Myocyte (in vitro differentiated cells): ENCODE measurements at places on chromosomes 1 and 21. TPM values are rescaled to one million over a fixed set of nuclear protein-coding genes. Genes with fewer than 3 reads are reported as not detected.

DNA sequence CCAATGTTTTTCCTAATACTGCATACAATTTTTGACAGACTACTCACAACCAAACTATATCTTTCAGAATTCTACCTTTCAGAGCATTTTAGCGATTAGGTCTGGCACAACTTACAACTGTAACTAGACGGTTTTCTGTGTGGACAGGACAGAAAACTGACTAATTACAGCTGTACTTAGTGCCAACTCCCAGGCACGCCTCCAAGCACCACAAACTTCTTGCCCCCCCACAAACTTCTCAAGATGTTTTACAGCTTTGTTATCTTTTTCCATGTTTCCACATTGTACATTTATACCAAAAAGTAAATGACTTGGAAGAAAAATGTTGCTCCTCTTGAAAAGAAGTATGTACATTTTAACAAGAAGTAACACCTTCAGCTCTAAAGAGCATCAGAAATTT is 13.8 kb downstream of the LYST start:
- DNase-seq, result no peak

DNA sequence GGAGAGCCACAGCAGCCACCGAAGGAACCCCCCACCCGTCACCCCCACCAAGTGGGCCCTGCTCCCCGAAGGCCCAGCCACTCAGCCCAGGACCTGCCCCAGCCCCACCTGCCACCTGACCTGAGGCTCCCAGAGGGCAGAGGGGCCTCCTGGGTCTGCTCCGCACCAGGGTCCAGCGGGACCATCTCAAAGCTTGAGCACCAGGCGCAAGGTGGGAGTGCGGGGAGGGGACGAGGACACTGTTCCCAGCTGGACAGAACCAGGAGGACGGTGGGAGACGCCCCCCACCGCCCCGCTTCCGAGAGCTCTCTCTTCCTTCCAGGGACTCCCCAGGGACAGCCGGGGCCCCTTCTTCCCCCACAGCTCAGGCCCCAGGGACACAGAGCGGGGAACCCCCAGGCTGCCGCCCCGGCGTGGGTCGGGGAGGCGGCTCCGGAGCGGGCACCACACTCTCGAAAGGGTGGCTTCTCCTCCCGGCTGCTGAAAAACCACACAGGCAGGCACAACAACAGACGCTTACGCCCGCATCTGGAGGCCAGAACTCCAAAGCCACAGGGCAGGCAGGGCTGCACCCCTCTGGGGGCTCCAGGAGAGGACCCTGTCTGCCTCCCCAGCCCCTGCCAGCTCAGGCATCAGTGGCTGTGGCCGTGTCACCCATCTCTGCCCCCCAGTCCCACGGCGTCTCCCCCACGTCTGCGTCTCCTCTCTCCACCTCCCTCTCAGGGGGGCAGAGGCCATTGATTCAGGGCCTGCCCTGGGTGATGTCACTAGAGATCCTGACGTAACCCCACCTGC is 1.9 kb upstream of the TTLL10 start:
- DNase-seq, result no peak

- peak; percentile 17 for DNase-seq
Observed at GRCh38 chr1:156858959-156859522, at the start of gene INSRR. Gene INSRR (minus strand): TSS chr1:156859117. CDS start chr1:156858621, 496 bp downstream.

DNA sequence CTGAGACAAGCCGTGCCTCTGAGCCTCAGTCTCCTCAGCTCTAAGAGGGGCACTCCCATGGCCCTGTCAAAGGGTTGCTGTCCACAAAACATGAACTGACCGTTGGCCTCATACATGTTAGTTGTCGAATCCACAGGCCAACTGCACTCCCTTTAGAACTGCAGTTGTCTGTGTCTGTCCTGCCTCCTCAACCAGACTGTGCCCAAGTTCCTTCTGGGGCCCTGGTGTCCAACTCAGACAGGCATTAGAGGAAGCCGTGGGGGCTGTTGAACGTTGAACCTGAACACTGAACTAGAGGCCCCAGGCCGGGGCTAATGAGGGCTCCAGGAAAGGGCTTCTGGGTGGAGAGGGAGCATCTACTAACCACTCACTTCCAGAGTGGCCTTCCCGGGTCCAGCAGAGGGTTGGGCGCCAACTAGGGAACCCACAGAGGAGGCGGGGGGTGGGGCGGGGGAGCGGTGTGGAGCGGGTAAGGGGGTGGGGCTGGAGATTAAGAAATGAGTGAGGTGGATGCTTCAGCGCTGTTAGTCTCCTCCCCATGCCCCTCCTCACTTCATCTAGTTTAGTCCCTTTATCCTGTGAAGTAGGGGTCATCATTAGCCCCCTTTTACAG is at the start of gene RAB42:
RAB42 (plus strand) TSS at position 558 of the 613 bp plus-strand sequence. CDS start 247 bp downstream, outside the sequence.
- DNase-seq, result peak; percentile 37

DNA sequence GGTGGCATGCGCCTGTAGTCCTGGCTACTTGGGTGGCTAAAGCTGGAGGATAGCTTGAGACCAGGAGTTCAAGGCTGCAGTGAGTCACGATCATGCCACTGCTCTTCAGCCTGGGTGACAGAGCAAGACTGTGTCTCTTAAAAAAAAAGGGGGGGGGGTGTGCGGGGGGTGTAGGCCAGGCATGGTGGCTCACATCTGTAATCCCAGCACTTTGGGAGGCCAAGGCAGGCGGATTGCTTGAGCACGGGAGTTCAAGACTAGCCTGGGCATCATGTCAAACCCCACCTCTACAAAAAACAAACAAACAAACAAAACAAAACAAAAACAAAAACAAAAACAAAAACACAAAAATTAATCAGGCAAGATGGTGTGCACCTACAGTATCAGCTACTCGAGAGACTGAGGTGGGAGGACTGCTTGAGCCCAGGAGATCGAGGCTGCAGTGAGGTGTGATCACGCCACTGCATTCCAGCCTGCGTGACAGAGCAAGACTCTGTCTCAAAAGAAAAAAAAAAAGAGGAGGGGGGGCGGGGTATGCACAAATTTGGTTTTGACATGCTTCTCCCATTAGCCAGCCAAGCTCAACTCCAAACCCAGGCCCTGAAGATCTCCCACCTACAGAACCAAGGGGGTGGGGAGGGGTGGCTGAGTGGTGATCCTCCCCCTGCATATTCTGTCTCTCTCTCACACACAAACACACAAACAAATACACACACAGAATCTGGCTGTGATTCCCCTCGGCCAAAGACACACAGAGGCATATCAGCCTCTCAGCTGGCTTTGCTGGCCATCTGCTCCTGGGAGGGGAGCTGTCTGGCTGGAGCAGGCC is 3.1 kb downstream of the PTAFR start:
- DNase-seq, result no peak

DNA sequence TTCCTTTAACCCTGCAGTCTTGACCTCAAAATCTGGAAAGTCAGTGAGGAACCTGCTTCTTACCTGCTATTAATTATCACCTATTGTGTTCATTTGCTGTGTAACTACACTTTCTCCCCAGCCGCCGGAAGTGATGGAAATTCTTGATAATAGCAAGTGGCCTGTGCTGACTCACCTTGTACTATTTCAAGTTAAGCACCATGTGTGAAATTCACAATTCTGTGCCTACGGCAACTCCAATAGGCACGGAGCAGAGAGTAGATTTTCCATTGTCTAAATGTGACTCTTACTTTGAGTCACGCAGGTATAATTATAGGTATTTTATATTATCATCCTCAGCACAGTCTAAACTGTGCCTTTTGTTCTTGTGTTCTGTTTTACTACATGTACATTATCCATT is 466.8 kb downstream of the KIF26B start:
- no peak for DNase-seq

DNA sequence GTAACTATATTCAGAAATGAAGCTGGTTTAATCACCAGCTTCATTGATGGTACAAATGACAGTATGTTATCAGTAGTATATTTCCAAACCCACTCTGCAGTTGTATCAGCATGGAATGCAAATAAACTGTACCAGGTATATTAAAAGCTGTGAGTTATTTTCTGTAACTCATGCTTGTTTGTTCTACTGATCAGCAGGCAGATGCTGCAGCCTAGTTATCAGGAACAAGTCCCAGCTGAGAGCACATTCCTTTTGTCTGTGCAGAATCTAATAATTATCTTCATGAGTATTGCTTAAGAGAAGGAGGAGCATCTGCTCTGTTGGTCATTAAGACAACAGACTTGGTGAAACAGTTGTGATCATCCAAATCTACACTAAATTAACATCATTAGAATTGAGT is 1331.1 kb downstream of the MRPL39 start:
- no peak for DNase-seq

DNA sequence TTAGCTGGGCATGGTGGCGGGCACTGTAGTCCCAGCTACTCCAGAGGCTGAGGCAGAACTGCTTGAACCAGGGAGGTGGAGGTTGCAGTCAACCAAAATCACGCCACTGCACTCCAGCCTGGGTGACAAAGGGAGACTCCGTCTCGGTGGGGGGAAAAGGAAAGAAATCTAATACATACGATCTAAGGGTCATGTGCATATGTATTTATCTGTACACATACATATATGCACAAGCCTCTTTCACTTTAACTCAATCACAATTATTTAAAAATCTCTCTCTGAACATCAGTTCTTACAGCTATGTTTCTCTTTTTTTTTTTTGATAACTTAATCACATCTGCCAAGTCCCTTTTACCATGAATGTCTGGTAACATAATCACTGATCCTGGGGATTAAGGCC is 34.7 kb downstream of the EVA1C start:
- DNase-seq, result no peak

DNA sequence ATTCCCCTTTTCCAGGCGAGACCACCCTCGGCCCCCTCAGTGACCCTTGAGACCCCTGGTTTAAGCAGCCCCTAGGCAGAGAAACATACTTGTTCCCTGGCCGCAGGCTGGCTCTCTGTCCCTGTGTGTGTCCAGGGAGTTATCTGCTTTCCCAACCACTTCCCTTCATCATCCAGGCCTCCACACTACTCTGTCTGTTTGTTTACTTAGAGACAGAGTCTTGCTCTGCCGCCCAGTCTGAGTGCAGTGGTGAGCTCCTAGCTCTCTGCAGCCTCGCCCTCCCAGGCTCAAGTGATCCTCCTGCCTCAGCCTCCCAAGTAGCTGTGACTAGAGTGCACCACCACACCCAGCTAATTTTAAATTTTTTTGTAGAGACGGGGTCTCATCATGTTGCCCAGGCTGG is 5.8 kb upstream of the VWA1 start:
- no peak for DNase-seq

DNA sequence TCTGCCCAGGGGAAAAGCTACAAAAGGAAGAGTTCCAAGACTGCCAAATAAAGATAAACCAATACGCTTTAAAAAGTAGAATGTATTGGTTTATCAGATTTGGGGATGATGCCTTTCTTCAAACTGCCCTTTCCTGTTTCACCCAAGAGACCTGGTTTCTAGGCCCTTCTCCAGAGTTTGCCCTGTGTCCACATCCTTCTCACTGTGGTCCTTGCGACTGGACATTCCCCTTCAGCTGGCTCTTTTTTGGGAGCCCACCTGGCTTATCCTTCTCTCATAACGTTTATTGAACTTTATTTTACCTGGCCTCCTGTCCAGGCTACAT is 490 bp upstream of the CZIB start:
- DNase-seq, result no peak

- DNase-seq, result no peak
Observed at GRCh38 chr1:25006770-25007169, 76.7 kb upstream of the RUNX3 start.

DNA sequence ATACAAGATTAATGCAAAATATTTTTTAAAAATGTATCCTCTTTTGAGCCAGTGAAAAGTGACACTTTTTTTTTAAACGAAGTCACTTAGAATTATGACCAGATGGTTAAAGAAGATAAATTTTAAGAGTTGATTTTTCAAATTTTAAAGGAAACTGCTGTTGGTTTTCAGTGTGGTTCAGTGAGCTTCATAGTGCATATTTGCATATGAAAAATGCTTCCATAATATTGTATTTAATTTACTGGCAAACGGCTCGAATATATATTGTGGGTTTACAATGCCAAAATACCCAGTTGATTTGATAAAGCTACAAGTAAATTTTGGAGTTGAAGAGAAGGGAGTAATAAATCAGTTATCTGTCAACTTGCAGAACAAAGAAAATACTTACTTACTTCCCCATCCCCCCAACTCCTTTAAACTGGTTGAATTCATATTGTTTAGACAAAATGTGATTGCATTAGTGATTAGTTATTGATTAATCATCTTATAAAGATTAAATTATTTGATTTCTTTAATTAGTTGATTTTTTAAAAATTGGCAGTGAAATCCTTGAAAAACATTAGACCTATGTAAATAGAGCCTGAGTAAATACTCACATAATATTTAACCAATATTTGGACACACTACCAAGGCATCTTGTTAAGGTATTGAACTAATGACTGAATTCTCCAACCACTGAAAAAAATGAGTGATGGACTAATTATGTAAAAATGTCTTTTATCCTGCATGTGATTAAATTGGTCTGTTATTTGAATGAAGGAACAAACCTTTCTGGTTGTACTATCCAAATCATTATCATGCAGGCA is 122.8 kb upstream of the APP start:
- no peak for DNase-seq

GRCh38 chr1:26225033-26225831 is 8.8 kb upstream of the CEP85 start:
- peak; percentile 7 for DNase-seq

GRCh38 chr21:17903929-17904639 is 84.9 kb upstream of the C21orf91 start:
- no peak for DNase-seq

- DNase-seq, result peak; percentile 92
Observed at GRCh38 chr1:64133036-64133435, 70.4 kb upstream of the UBE2U start.

- no peak for DNase-seq
Observed at GRCh38 chr1:76543495-76543894, 323.8 kb upstream of the ST6GALNAC5 start.

DNA sequence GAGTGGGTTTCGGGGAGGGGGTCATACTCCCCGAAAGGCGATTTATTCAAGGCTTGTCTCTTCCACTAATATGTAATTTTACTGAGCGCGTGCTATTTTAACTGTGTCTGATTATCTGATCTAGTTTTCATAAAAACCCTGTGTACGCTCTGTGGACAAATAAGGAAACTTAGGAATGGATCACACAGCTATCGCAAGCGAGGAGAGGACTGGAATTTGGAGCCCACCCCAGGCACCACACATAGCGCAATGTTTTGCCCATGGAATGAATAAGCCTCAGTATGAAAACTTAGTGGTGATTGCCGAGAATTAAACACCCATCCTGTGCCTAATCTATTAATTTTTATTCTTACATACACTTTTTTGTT is 9.8 kb upstream of the RAB42 start:
- DNase-seq, result no peak

GRCh38 chr21:41992576-41992975 is 17.6 kb downstream of the ZBTB21 start:
- DNase-seq, result no peak

DNA sequence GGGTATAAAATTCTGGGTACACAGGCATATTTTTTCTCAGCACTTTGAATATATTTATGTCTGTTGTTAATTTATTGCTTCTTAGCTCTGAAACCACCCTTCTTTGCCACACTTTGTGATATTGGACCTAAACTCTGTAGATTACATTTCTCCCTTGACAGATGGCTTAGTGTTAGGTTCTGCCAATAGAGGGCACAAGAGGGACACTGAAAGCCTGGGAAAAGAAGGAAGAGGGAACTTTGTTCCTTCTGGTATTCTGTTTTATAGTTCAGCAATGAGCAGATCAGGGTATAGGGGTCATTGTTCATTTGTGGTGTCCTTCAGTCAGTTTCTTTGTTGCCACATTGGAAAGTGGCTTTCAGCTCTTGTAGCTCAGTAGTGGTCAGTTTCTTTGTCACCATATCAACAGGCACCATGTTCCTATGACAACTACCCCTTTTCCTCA is 423.5 kb upstream of the PROX1 start:
- no peak for DNase-seq

Gene TLCD4
- total RNA-seq, result 5.3 and 9.1 TPM in 2 replicates

Gene AADACL4
- total RNA-seq, result not detected in 2 replicates

Gene WNT2B
- 0.31 and 0.67 TPM in 2 replicates for total RNA-seq

Gene UBE2J2
- total RNA-seq, result 50.3 and 52.2 TPM in 2 replicates

Gene DYNLT4
- not detected in 2 replicates for total RNA-seq

Gene SLC9C2
- total RNA-seq, result 0.03 TPM in 1 of 2 replicates, not detected in the other

Gene C1orf53
- total RNA-seq, result 12.4 and 12.6 TPM in 2 replicates

Gene H3-3A
- total RNA-seq, result 288 and 318 TPM in 2 replicates
